ENCODE measurements at places on chromosomes 5 and 9. TPM values are rescaled to one million over a fixed set of nuclear protein-coding genes. Genes with fewer than 3 reads are reported as not detected.

Gene PPP2R2B
- total RNA-seq, result 3.0 TPM

DNA sequence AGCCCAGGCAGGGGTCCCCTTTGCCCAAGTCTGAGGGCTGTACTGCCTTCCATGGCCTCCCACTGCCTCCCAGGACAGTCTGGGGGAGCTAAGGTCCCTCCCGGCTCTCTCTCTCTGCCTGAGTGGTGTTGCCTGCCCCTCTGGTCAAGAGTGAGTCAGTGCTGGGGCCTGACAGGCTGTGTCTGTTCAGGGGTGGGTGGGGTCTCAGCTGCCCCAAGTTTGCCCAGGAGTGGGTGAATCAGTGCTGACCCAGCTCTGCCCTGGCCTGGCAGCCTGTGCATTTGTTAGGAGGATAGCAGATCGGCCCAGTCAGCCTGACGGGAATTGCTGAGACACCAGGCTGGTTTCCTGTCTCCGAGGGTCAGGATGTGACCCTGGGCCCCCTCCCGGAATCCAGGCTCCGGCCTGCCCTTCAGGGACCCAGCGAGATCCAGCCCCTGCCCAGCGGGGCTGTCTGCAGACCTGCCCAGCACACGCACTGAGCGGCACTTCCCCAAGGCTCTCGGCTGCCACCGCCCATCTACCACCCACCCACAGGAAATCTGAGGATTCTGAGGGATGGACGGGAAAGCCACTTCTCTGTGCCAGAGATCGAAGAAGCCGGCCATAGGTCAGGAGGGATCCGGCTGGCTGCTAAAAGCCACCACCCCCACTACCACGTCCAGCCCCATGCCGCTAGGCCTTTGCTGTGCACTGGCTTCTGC lies 15.9 kb downstream of the ENG start:
- no peaks in the 10 kb centered on the region for H3K27me3 ChIP-seq
- no peak overlapping the region for H3K4me3 ChIP-seq
- no peak overlapping the region for H3K27ac ChIP-seq
- H3K4me1 ChIP-seq, result peaks cover 8% of the 10 kb centered on the region
- H3K36me3 ChIP-seq, result peaks cover 6% of the 10 kb centered on the region
- no peak for DNase-seq

GRCh38 chr5:67910546-67910945 lies 305.0 kb upstream of the PIK3R1 start:
- H3K4me3 ChIP-seq, result no peak overlapping the region
- DNase-seq, result no peak
- no peaks in the 10 kb centered on the region for H3K36me3 ChIP-seq
- no peaks in the 10 kb centered on the region for H3K4me1 ChIP-seq

DNA sequence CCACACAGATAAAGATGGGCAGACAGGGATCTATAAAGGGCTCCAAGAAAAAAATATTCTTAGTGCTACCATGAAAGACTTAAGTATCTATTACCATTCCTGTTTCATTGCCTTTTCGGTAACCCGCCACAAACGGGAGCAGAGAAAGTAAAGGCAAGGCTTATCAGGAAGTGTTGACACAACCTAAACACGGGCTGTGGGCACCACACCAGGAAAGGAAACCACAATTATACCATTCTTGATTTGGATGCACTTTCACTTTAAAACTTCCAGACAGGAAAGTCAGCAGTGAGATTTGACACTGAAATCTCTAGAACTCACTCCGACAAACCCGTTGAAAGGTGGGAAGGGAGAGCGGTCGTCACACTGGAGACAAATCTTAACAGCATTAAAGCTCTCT lies 6.5 kb downstream of the TLE1 start:
- H3K27me3 ChIP-seq, result peaks cover 14% of the 10 kb centered on the region
- no peak overlapping the region for H3K4me3 ChIP-seq
- no peak for DNase-seq
- H3K27ac ChIP-seq, result no peak overlapping the region
- no peaks in the 10 kb centered on the region for H3K36me3 ChIP-seq

GRCh38 chr5:119341452-119342349 lies 14.1 kb upstream of the TNFAIP8 start:
- H3K27me3 ChIP-seq, result no peaks in the 10 kb centered on the region
- H3K36me3 ChIP-seq, result peaks cover 64% of the 10 kb centered on the region
- H3K4me1 ChIP-seq, result peaks cover 96% of the 10 kb centered on the region
- peak overlapping the region; percentile 78 for H3K4me3 ChIP-seq
- no peak for DNase-seq

DNA sequence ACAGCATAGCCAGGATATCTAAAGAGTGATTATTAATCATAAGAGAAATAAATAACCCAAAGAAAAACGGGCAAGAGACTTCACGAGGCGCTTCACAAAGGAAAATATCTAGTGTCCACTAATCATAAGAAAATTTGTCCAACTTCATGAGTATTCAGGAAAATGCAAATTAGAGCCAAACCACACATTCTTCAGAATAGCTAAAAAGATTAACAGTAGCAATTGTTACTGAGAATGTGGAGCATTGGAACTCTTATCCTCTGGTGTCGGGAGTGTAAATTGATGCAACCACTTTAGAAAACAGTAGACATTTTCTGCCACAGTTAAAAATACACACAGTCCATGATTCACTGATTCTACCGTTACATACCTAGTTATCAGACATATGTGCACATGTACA lies 145.7 kb downstream of the CWC27 start:
- no peak overlapping the region for H3K4me3 ChIP-seq
- no peak overlapping the region for H3K27ac ChIP-seq
- no peak for DNase-seq
- peaks cover 5% of the 10 kb centered on the region for H3K36me3 ChIP-seq

- H3K36me3 ChIP-seq, result peaks cover 6% of the 10 kb centered on the region
- H3K27me3 ChIP-seq, result no peaks in the 10 kb centered on the region
- H3K4me3 ChIP-seq, result no peak overlapping the region
- peaks cover 15% of the 10 kb centered on the region for H3K4me1 ChIP-seq
- DNase-seq, result peak; percentile 78
- no peak overlapping the region for H3K27ac ChIP-seq
Measured at GRCh38 chr9:137406876-137407589, 15.9 kb downstream of the EXD3 start.

GRCh38 chr5:109102096-109102690 lies 307.6 kb downstream of the PJA2 start:
- no peaks in the 10 kb centered on the region for H3K4me1 ChIP-seq
- no peak for DNase-seq
- H3K4me3 ChIP-seq, result no peak overlapping the region
- no peaks in the 10 kb centered on the region for H3K36me3 ChIP-seq
- H3K27ac ChIP-seq, result no peak overlapping the region
- H3K27me3 ChIP-seq, result no peaks in the 10 kb centered on the region

Gene ACTBL2
- not detected for total RNA-seq

DNA sequence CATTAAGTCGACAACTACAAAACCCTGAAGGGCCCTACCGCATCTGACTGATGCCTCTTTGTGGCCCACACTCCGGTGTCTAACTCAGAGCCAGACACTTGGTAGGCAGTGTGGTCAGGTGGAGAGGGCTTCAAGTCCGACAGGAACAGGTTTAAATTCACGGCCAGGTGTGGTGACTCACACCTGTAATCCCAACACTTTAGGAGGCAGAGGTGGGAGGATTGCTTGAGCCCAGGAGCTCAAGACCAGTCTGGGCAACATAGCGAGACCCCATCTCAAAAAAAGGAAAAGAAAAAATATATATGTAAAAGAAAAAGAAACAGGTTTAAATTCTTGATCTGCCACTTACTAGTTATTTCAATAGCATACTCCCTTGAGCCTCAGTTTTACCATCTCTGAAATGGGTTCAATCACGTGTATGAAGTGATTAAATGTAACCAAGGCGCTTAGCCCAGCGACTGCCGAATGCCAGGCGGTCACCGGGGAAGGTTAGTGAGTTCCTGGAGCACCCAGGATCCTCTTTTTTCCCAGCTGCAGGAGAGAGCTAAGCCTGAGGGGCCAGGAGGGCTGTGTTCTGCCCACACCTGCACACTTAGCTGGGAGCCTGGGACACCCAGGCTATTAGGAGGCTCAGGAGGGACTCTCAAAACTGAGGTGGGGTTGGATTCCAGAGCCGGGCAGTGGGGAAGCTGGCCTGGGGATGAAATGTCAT lies 943 bp downstream of the CLTB start:
- DNase-seq, result no peak
- peak overlapping the region; percentile 77 for H3K4me3 ChIP-seq
- H3K36me3 ChIP-seq, result no peaks in the 10 kb centered on the region
- peaks cover 7% of the 10 kb centered on the region for H3K27me3 ChIP-seq

GRCh38 chr5:85614489-85614888 lies 1003.3 kb upstream of the COX7C start:
- H3K4me3 ChIP-seq, result no peak overlapping the region
- no peaks in the 10 kb centered on the region for H3K27me3 ChIP-seq
- H3K27ac ChIP-seq, result no peak overlapping the region
- H3K4me1 ChIP-seq, result no peaks in the 10 kb centered on the region

- no peak overlapping the region for H3K27ac ChIP-seq
- DNase-seq, result no peak
- no peak overlapping the region for H3K4me3 ChIP-seq
Measured at GRCh38 chr5:112604732-112605630, 132.7 kb upstream of the APC start.

Gene SPARC
- not detected for total RNA-seq

GRCh38 chr5:82863266-82863665 lies 213.9 kb downstream of the TMEM167A start:
- H3K27ac ChIP-seq, result no peak overlapping the region
- DNase-seq, result no peak
- H3K4me3 ChIP-seq, result no peak overlapping the region
- H3K27me3 ChIP-seq, result peaks cover 7% of the 10 kb centered on the region

Gene PLK2
- 2.2 TPM for total RNA-seq

Gene GARIN3
- total RNA-seq, result not detected

Gene SPINK7
- total RNA-seq, result not detected

GRCh38 chr9:121577166-121577565 lies 74.3 kb upstream of the DAB2IP start:
- no peaks in the 10 kb centered on the region for H3K36me3 ChIP-seq
- no peak for DNase-seq
- H3K27me3 ChIP-seq, result peaks cover 4% of the 10 kb centered on the region

DNA sequence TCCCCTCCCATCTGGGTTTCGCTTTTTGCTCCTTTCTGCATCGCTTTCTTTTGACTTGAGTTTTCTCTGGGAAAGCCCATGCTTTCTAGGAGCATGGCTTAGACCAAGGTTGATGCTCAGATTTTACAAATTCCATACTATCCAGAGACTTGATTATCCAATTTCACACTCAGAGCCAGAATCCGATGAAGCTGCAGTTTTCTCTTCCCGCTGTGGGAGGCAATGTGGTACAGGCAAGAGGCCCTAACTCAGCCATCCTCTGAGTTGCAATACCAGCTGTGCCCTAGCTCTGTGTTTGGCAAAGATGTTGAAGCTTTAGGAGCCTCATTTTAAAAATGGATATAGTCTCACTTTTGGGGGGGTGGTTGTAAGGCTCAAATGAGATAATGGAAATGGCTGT lies 85.1 kb downstream of the BRINP1 start:
- H3K27me3 ChIP-seq, result no peaks in the 10 kb centered on the region
- H3K4me3 ChIP-seq, result no peak overlapping the region
- H3K36me3 ChIP-seq, result no peaks in the 10 kb centered on the region

GRCh38 chr9:114488398-114489129 lies 16.7 kb downstream of the WHRN start:
- H3K27me3 ChIP-seq, result no peaks in the 10 kb centered on the region
- no peak for DNase-seq
- no peak overlapping the region for H3K4me3 ChIP-seq
- no peak overlapping the region for H3K27ac ChIP-seq
- no peaks in the 10 kb centered on the region for H3K36me3 ChIP-seq

Gene DAB2IP
- 0.08 TPM for total RNA-seq

GRCh38 chr5:142621227-142621626 lies 64.7 kb downstream of the FGF1 start:
- H3K27ac ChIP-seq, result no peak overlapping the region
- H3K4me1 ChIP-seq, result peaks cover 11% of the 10 kb centered on the region
- DNase-seq, result no peak
- H3K27me3 ChIP-seq, result peaks cover 18% of the 10 kb centered on the region

Gene PELO
- total RNA-seq, result 25.7 TPM

Gene PAPPA
- total RNA-seq, result not detected

DNA sequence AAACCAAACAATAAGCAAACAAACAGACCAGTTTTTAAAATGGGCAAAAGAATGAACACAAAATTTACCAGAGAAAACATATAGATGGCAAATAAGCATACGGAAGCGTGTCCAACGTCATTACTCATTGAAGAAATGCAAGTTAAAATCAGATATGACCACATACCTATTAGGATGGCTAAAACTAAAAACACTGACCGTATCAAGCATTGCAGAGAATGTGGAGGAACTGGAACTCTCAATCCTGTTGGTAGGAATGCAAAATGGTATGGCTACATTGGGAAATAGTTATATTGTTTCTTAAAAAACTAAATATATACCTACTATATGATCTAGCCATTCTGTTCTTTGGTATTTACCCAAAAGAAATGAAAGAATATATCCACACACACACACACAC lies 129.4 kb upstream of the ACO1 start:
- DNase-seq, result no peak
- no peaks in the 10 kb centered on the region for H3K36me3 ChIP-seq
- no peaks in the 10 kb centered on the region for H3K4me1 ChIP-seq

DNA sequence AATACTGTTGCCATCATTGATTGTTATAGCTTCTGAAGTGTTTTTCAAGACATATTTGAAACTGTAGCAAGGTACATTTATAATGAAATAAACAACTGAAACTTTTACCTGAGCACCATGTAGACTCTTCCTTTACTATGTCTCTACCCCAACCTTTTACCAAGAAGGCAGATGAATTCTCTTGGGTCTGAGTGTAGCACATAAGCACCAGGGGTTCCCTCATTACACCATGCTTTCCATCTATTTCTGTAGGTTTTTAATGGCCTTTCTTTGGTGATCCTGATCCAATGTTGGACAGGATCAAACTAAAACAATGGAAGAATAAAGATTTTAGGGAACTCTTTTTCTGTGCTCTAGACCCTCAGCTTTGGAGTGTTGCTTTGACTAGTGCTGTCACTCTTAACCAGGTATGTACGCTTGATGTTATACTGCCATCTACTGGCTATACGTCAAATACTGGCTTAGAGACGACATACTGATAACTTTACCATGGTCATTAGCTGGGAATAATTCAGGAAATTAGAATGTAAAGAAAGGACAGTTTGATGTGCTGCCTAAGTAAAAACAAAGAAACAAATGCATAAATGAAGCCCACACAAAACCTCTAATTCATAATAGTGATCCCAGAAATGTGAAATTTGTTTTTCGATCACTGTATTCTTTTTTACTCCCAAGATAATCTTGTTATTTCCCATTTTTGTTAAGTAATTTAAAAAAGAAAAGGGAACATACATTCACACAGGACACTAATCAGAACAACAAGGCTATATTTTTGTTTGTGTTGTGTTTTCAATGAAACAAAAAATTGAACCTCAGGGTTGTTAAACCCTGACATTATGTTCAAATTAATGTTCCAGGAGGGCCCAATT lies 30.7 kb downstream of the IFNW1 start:
- H3K27me3 ChIP-seq, result peaks cover 19% of the 10 kb centered on the region
- no peak overlapping the region for H3K27ac ChIP-seq
- H3K4me1 ChIP-seq, result no peaks in the 10 kb centered on the region
- peak; percentile 42 for DNase-seq
- no peaks in the 10 kb centered on the region for H3K36me3 ChIP-seq

Gene CKMT2
- not detected for total RNA-seq

All from activated CD8-positive, alpha-beta T cell treated with anti-CD3 and anti-CD28 coated beads, Interleukin-2, amount 10 ng/mL, durations not matched to agents 7 days and 5 days (primary cell).